ENCODE measurements at places on chromosomes 3 and 15. TPM values are rescaled to one million over a fixed set of nuclear protein-coding genes. Genes with fewer than 3 reads are reported as not detected.

HRG gene
- not detected for total RNA-seq

RFTN1 gene
- 15.7 TPM for total RNA-seq

RYR3 gene
- 50.6 TPM for total RNA-seq

MYL3 gene
- 53.2 TPM for total RNA-seq

CHST13 gene
- total RNA-seq: not detected

FAM107A gene
- total RNA-seq: under 0.01 TPM

CPEB1 gene
- total RNA-seq: 0.52 TPM

CCR3 gene
- total RNA-seq: not detected

TM6SF1 gene
- total RNA-seq: 28.7 TPM

ARHGEF26 gene
- 7.3 TPM for total RNA-seq

SH2D7 gene
- total RNA-seq: not detected

LRRC31 gene
- total RNA-seq: not detected

ZBED2 gene
- total RNA-seq: not detected

RTP3 gene
- total RNA-seq: under 0.01 TPM

PP2D1 gene
- total RNA-seq: not detected

SCAANT1 gene
- total RNA-seq: not detected

ZNF197 gene
- total RNA-seq: 11.5 TPM

CP gene
- 1.0 TPM for total RNA-seq

CORO2B gene
- 1.0 TPM for total RNA-seq

PLCH1 gene
- 0.52 TPM for total RNA-seq

CISH gene
- total RNA-seq: 4.7 TPM

GCHFR gene
- 1.6 TPM for total RNA-seq

NPAP1 gene
- not detected for total RNA-seq

VILL gene
- total RNA-seq: 7.8 TPM

C3orf52 gene
- 3.7 TPM for total RNA-seq

GOLGA6B gene
- not detected for total RNA-seq

PFN2 gene
- total RNA-seq: 142 TPM

ECE2 gene
- not detected for total RNA-seq

CTXND1 gene
- total RNA-seq: 0.52 TPM

SNTN gene
- not detected for total RNA-seq

MAP4 gene
- total RNA-seq: 106 TPM

SNX22 gene
- 1.0 TPM for total RNA-seq

ACOX2 gene
- total RNA-seq: 14.6 TPM

BNC1 gene
- 1.6 TPM for total RNA-seq

CHP1 gene
- 44.9 TPM for total RNA-seq

MEX3B gene
- 11.0 TPM for total RNA-seq

ATP8B4 gene
- 15.1 TPM for total RNA-seq

ROBO1 gene
- 20.4 TPM for total RNA-seq

C3orf20 gene
- 0.52 TPM for total RNA-seq

PODXL2 gene
- total RNA-seq: 4.2 TPM

GOLGA8M gene
- 1.0 TPM for total RNA-seq

IL17RD gene
- 18.8 TPM for total RNA-seq

WDR72 gene
- total RNA-seq: under 0.01 TPM

Data from skeletal muscle tissue (tissue), 5 donors.